RPMI7951 (cell line): ENCODE measurements at places on chromosomes 2 and 18. TPM values are rescaled to one million over a fixed set of nuclear protein-coding genes. Genes with fewer than 3 reads are reported as not detected.

The D2HGDH gene
- total RNA-seq: 5.6 and 15.4 TPM in 2 replicates

The SEMA4F gene
- 6.4 and 7.1 TPM in 2 replicates for total RNA-seq

The CNGA3 gene
- total RNA-seq: not detected in 2 replicates

The NT5DC4 gene
- not detected in 2 replicates for total RNA-seq

The FER1L5 gene
- not detected in 2 replicates for total RNA-seq

The SCTR gene
- not detected in 2 replicates for total RNA-seq

The SPATA3 gene
- total RNA-seq: not detected in 2 replicates

The CYP27C1 gene
- total RNA-seq: 3.5 TPM in 2 replicates

The NOL4 gene
- total RNA-seq: not detected in 2 replicates

The PLEKHA3 gene
- 6.5 and 6.8 TPM in 2 replicates for total RNA-seq
